ENCODE measurements at places on chromosomes 4 and X.
A peak's percentile ranks its signal among the peaks of the same experiment; 100 is the strongest.

DNA sequence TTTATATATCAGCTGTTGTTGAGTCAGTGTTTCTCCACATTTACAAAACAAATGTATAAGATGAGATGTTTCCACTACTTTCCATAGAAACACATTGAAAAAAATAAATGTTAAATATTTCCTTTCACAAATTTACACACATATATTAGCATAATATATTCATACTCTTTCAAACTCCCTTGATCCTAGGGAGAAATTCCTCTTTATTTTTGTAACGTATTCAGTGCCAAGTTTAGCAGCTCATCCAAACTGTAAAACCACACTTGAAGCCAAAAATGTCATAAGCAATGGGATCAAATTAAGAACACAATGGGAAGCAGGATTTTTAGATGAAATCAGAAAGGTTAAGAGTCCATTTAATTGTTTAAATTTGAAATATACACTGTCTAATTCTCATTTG lies 381.1 kb upstream of the MAD2L1 start:
- DNase-seq = no peak

GRCh38 chrX:109739625-109740432 lies 6.8 kb upstream of the ACSL4 start:
- DNase-seq = no peak

DNA sequence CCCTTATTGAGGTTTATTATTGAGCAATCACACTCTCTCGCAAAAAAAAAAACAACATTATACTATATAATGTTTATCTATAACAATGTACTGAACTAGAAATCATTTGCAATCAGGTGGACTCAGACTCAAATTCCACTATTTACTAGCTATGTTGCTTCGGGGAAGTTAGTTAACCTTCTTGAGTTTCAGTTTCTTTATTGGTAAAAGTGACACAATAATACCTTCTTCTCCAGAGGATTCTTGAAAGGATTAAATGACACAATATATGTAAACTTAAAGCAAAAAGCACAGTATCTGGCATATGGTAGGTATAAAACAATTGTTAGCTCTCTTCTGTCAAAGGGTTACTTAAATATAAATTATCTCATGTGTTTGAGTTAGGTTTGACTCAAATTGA lies 31.5 kb upstream of the HDAC8 start:
- DNase-seq = no peak

GRCh38 chr4:21092531-21092930 lies 392.3 kb downstream of the PACRGL start:
- DNase-seq = no peak

- no peak for DNase-seq
These were observed 3.9 kb downstream of the RPL10 start for GRCh38 chrX:154401918-154402621.

GRCh38 chr4:117455088-117455487 lies 369.7 kb upstream of the TRAM1L1 start:
- DNase-seq = no peak

DNA sequence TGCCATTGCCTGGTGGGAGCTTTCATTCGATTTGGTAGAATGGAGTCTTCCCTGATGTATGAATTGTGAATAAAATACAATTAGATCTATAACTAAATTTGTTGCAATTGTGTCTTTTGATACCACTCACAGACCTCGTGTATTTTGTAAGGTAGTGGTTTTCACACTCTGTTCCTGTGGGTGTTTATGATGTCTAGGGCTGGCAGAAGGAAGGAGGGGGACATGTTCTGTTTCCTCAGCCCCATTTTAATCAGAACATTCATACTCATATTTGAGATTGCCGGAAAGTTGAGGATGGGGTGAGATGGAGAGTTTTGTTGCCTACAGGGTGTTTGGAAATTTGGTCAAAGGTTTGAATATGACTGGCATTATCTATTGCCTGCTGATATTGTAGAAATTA lies 42.9 kb downstream of the PTTG2 start:
- DNase-seq = no peak

- DNase-seq = no peak
These were observed 47.0 kb downstream of the ASMT start for GRCh38 chrX:1661922-1662221.

GRCh38 chrX:46575586-46575985 lies 2.0 kb downstream of the CHST7 start:
- DNase-seq = no peak

GRCh38 chr4:15240764-15241163 lies 187.1 kb upstream of the C1QTNF7 start:
- no peak for DNase-seq

- DNase-seq = no peak
These were observed 4.4 kb downstream of the GPRIN3 start for GRCh38 chr4:89303177-89303576.

- DNase-seq = no peak
These were observed 71.7 kb upstream of the RAI2 start for GRCh38 chrX:17932781-17933180.

GRCh38 chrX:138756234-138756633 lies 44.7 kb upstream of the FGF13 start:
- DNase-seq = peak; percentile 42

GRCh38 chrX:7330971-7331746 lies 183.2 kb upstream of the PUDP start:
- no peak for DNase-seq

GRCh38 chrX:84258708-84259107 lies 70.7 kb upstream of the RPS6KA6 start:
- no peak for DNase-seq

GRCh38 chr4:129342819-129343408 lies 247.0 kb downstream of the C4orf33 start:
- no peak for DNase-seq

DNA sequence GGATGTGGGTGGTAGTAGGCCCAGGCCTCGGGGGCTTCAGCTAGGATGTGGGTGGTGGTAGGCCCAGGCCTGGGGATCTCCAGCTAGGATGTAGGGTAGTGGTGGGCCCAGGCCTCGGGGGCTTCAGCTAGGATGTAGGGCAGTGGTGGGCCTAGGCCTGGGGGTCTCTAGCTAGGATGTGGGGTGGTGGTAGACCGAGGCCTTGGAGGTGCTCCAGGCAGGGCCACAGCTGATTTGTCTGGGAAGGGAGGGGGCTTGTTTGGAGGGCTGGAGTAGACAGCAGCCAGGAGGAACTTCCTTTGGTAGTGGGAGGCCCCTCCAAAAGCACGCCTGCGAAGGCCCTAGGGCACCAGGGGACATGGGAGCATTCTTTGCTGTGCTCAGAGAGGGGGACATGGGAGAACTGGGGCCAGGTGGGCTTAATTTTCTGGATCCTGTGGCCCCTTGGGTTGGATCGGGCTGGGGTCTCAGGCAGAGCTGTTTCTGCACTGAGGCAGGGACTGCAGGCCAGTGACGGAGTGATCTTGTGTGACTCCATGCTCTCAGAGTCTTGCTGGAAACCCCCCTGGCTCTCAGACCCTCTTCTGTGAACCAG lies 3.3 kb upstream of the SPON2 start:
- no peak for DNase-seq

DNA sequence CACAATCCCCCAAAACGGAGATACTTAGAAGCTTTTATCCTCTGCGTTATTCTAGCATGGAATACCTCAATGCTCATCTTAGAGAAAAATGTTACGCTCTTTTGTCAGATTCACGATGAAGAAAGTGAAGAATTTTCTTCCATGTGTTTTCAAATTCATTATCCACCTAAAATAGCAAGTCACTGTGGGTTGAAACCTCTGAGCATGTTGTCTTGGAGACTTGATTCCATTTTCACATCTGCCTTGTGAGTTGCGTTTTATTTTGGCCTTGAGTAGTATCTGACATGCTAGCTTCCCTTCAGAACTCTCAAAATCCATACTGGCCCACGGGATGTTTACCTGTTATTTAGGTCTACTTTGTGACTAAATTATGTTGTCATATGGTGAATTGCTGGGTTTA lies 66.3 kb downstream of the C4orf46 start:
- no peak for DNase-seq

DNA sequence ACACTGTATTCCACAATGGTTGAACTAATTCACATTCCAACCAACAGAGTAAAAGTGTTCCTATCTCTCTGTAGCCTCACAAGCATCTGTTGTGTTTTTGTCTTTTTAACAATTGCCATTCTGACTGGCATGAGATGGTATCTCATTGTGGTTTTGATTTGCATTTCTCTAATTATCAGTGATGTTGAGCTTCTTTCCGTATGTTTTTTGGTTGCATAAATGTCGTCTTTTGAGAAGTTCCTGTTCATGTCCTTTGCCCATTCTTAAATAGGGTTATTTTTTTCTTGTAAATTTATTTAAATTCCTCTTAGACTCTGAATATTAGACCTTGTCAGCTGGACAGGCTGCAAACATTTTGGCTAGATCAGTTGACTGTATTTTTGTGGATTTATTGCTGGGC lies 78.2 kb downstream of the VSIG4 start:
- no peak for DNase-seq

GRCh38 chr4:21726255-21726815 lies 222.2 kb downstream of the KCNIP4 start:
- DNase-seq = no peak

GRCh38 chr4:175229154-175229553 lies 311.0 kb downstream of the ADAM29 start:
- no peak for DNase-seq

- DNase-seq = no peak
These were observed 11.2 kb upstream of the TAB3 start for GRCh38 chrX:30900227-30900626.

- DNase-seq = no peak
These were observed 24.8 kb upstream of the GUCY1B1 start for GRCh38 chr4:155734065-155734464.

GRCh38 chr4:176579226-176579625 lies 213.5 kb downstream of the VEGFC start:
- no peak for DNase-seq

GRCh38 chrX:49627086-49627777 lies 28.4 kb downstream of the GAGE1 start:
- no peak for DNase-seq

DNA sequence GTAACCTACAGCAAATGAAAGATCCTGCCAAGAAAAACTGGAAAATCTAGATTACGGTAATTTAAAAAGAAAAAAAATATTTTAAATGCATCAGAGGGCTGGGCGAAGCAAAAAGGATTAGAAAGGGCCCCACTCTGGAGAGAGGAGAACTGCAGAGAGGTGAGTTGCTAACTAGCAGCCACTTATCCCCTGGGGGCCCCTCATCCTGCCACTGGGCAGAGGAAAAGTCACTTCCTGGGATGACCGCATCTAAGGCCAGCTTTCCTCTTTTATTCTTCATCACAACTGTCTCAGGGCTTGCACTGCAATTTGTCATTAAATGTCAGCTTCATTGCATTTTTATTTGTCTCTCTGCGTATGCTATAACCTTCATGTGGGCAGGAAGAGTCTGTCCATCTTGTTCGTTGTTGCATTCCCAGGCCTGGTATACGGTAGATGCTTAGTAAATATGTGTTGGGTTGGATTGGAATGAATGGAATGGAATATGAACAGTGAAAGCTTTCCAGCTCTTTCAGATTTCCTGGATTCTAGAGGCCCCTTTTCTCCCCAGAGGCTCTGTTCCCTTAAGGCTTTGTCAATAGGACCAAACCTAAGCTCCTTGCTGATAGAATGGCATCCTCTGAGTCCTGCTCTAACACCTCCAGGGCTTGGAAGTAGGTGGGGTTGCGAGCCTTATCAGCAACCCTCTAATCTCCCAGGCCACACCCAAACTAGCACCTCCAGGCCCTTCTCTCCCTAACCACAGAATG lies 58.9 kb downstream of the TLR10 start:
- no peak for DNase-seq

- DNase-seq = no peak
These were observed 837.4 kb upstream of the NDST4 start for GRCh38 chr4:115950806-115951205.

Data from mesothelial cell of epicardium (in vitro differentiated cells).